ENCODE measurements at places on chromosomes 7 and 10.

- peaks cover 3% of the 10 kb centered on the region for H3K36me3 ChIP-seq
- peak overlapping the region; percentile 51 for H3K4me3 ChIP-seq
- H3K27ac ChIP-seq: no peak overlapping the region
- peaks cover 11% of the 10 kb centered on the region for H3K4me1 ChIP-seq
Measured at GRCh38 chr10:120949609-120950031, 98.5 kb downstream of the WDR11 start.

GRCh38 chr10:20988357-20988983 is 91.4 kb upstream of the NEBL start:
- no peak overlapping the region for H3K27ac ChIP-seq
- H3K27me3 ChIP-seq: no peaks in the 10 kb centered on the region
- no peak overlapping the region for H3K4me3 ChIP-seq
- DNase-seq: no peak

- peaks cover 4% of the 10 kb centered on the region for H3K36me3 ChIP-seq
- H3K4me1 ChIP-seq: no peaks in the 10 kb centered on the region
- H3K27me3 ChIP-seq: peaks cover 6% of the 10 kb centered on the region
Measured at GRCh38 chr7:101838837-101839483, 21.5 kb downstream of the CUX1 start.

DNA sequence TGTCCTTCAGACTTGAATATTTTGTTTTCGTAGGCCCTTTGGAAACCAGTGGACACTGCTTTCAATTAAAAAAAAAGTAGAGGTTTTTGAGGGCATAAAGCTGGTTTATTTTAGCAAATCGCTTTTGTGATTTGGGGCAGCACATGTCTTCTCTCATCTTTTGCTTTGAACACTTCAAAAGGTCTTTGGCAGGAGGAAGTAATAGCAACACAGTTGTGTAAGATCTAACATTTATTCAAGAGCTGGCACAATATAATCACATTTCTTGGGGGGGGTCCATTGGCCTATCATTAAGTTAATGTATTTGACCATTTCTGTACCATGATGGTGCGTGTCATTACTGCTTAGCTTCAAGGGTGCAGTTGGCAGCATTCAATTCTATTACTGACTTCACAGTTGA is 42.4 kb downstream of the DYNC1I1 start:
- no peaks in the 10 kb centered on the region for H3K36me3 ChIP-seq
- H3K27ac ChIP-seq: no peak overlapping the region
- no peaks in the 10 kb centered on the region for H3K27me3 ChIP-seq
- no peak overlapping the region for H3K4me3 ChIP-seq
- no peaks in the 10 kb centered on the region for H3K4me1 ChIP-seq

DNA sequence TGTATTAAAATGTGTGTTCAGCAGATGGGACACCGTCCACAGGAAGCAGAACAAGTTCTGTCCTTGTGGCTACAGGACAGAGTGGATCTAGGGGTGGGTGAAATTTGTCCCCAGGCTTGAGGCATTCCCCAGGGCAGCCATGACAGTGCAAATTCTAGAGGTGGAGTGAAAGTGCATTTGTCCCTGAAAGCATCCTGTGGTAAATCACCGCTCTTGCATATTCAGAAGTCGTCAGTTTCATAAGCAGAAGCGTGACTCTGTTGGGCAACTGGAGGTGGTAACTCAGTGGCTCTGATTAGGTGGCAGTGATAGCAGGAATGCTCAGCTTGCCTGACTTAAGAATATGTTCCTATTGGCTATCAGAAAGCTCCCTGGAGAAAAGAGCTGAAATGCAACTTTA is 96.6 kb downstream of the SNX10 start:
- H3K36me3 ChIP-seq: no peaks in the 10 kb centered on the region
- H3K4me1 ChIP-seq: peaks cover 7% of the 10 kb centered on the region
- DNase-seq: no peak
- H3K27ac ChIP-seq: no peak overlapping the region
- no peaks in the 10 kb centered on the region for H3K27me3 ChIP-seq

GRCh38 chr7:157817433-157817832 is 480.6 kb downstream of the DNAJB6 start:
- peak overlapping the region; percentile 58 for H3K4me3 ChIP-seq
- H3K4me1 ChIP-seq: peaks cover 2% of the 10 kb centered on the region
- H3K36me3 ChIP-seq: peaks cover 21% of the 10 kb centered on the region
- peak overlapping the region; percentile 39 for H3K27ac ChIP-seq

GRCh38 chr10:108789919-108790318 is 1133.4 kb downstream of the XPNPEP1 start:
- peaks cover 9% of the 10 kb centered on the region for H3K36me3 ChIP-seq
- H3K4me3 ChIP-seq: no peak overlapping the region
- peaks cover 10% of the 10 kb centered on the region for H3K4me1 ChIP-seq
- no peaks in the 10 kb centered on the region for H3K27me3 ChIP-seq

GRCh38 chr10:73043319-73043718 is 53.3 kb downstream of the P4HA1 start:
- no peaks in the 10 kb centered on the region for H3K36me3 ChIP-seq
- peaks cover 20% of the 10 kb centered on the region for H3K4me1 ChIP-seq
- no peak overlapping the region for H3K27ac ChIP-seq

- H3K4me3 ChIP-seq: no peak overlapping the region
- no peaks in the 10 kb centered on the region for H3K4me1 ChIP-seq
- no peaks in the 10 kb centered on the region for H3K27me3 ChIP-seq
- H3K27ac ChIP-seq: no peak overlapping the region
Measured at GRCh38 chr10:125337510-125337909, 177.1 kb upstream of the CTBP2 start.

GRCh38 chr7:50147951-50148808 is 55.1 kb upstream of the ZPBP start:
- no peaks in the 10 kb centered on the region for H3K4me1 ChIP-seq
- H3K27ac ChIP-seq: no peak overlapping the region
- no peak for DNase-seq

GRCh38 chr10:21207852-21208646 is 310.9 kb upstream of the NEBL start:
- no peaks in the 10 kb centered on the region for H3K27me3 ChIP-seq
- no peak overlapping the region for H3K27ac ChIP-seq
- DNase-seq: no peak
- no peaks in the 10 kb centered on the region for H3K36me3 ChIP-seq

- no peak overlapping the region for H3K4me3 ChIP-seq
- no peaks in the 10 kb centered on the region for H3K27me3 ChIP-seq
- no peaks in the 10 kb centered on the region for H3K36me3 ChIP-seq
- DNase-seq: no peak
- peaks cover 21% of the 10 kb centered on the region for H3K4me1 ChIP-seq
Measured at GRCh38 chr7:70303309-70303708, 705.0 kb downstream of the AUTS2 start.

GRCh38 chr10:54585572-54585971 is 215.5 kb downstream of the PCDH15 start:
- H3K27me3 ChIP-seq: no peaks in the 10 kb centered on the region
- H3K27ac ChIP-seq: no peak overlapping the region
- H3K4me1 ChIP-seq: no peaks in the 10 kb centered on the region
- H3K4me3 ChIP-seq: no peak overlapping the region
- DNase-seq: no peak

GRCh38 chr7:94420328-94420727 is 25.6 kb downstream of the COL1A2 start:
- no peaks in the 10 kb centered on the region for H3K27me3 ChIP-seq
- no peaks in the 10 kb centered on the region for H3K4me1 ChIP-seq
- DNase-seq: no peak
- no peak overlapping the region for H3K4me3 ChIP-seq
- no peaks in the 10 kb centered on the region for H3K36me3 ChIP-seq

Data from endothelial cell (in vitro differentiated cells).